ENCODE measurements at places on chromosomes 2 and 18.

DNA sequence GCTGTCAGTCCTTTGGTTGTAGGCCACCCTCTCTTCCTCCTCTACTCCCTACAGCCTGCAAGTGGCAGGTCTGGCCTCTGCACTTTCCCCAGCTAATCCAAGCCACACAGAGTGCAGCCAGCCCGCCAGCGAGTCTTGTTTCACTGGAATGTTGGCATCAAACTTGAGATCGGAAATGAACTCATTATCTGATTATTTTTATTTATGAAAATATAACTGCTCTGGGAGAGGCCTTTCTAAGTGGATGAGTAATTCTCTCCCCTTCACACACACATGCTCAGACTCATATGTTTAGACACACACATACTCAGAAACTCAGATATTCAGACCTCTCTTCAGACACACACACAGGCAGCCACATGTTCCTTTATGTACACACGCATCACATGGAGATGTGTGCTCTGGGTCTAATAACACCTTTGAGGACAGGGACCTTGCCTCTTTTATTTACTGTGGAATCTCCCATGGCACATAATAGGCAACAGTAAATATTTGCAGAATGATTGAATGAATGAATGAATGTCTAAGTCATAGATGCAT, 151.3 kb downstream of the ZFP36L2 start:
- DNase-seq = no peak
- peaks cover 11% of the 10 kb centered on the region for H3K4me1 ChIP-seq
- H3K27ac ChIP-seq = no peak overlapping the region
- H3K27me3 ChIP-seq = peaks cover 10% of the 10 kb centered on the region

DNA sequence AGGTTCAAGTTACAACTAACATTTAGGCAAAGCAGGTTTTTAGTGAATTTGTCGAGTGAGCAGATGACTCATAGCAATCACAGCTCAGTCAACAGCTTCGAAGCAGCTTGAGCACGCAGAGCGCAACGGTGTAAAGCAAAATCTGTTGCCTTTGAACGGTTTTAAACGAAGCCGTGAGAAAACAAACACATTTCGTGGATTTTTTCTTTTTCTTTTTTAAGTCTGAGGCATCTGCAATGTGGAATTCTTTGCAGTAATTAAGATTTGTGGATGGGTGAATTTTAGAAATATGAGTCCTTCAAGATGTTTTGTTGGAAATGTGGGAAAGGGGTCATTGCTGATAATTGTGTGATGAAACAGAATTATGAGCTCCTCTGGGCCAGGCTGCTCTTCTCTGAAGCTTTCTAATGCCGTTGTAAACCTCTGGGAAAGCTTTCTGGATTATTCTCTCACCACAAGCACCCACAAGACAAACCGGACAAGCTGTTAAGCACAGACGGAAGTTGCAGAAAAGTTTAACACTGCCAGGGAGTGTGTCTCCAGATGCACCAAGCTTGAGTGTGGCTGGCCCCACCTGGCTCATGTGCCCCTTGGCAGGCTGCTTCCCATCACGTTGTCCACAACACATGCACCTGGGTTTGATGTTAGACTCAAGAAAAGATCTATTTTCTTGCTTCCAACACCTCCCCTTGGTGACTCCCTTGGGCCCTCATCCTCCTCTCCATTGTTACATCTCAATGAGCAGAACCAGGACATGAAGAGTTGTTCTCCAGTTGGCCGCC, 224.7 kb downstream of the ACKR3 start:
- H3K4me1 ChIP-seq = peaks cover 5% of the 10 kb centered on the region
- DNase-seq = no peak
- no peaks in the 10 kb centered on the region for H3K36me3 ChIP-seq
- H3K27ac ChIP-seq = no peak overlapping the region

GRCh38 chr2:171260471-171261424, 100.1 kb upstream of the TLK1 start:
- H3K36me3 ChIP-seq = no peaks in the 10 kb centered on the region
- no peak for DNase-seq
- H3K27ac ChIP-seq = peak overlapping the region; percentile 47
- no peak overlapping the region for H3K4me3 ChIP-seq
- no peaks in the 10 kb centered on the region for H3K27me3 ChIP-seq

- no peak for DNase-seq
- no peak overlapping the region for H3K4me3 ChIP-seq
- no peaks in the 10 kb centered on the region for H3K27me3 ChIP-seq
- peaks cover 5% of the 10 kb centered on the region for H3K36me3 ChIP-seq
These were observed 141.0 kb downstream of the THADA start for GRCh38 chr2:43454791-43455190.

DNA sequence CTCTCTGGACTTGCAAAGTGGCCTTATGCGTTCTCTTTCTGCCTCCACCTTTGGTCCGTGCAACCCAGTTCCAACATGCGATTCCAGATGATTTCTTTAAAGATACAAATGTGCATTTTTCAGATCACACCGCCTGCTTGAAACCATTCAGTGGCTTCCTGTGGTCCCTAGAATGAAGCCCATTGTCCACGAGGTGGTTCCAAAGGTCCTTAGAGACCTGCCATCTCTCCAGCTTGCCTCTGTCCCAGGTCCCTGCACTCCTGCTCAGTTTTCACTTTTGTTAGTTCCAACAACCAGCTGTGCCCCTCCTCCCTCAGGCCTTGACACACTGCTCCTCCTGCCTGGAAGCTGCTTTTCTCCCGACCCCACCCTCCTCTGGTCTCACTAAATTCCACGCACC, 3.6 kb upstream of the INO80C start:
- no peak overlapping the region for H3K4me3 ChIP-seq
- no peak for DNase-seq
- no peak overlapping the region for H3K27ac ChIP-seq
- peaks cover 18% of the 10 kb centered on the region for H3K27me3 ChIP-seq
- H3K4me1 ChIP-seq = peaks cover 4% of the 10 kb centered on the region

DNA sequence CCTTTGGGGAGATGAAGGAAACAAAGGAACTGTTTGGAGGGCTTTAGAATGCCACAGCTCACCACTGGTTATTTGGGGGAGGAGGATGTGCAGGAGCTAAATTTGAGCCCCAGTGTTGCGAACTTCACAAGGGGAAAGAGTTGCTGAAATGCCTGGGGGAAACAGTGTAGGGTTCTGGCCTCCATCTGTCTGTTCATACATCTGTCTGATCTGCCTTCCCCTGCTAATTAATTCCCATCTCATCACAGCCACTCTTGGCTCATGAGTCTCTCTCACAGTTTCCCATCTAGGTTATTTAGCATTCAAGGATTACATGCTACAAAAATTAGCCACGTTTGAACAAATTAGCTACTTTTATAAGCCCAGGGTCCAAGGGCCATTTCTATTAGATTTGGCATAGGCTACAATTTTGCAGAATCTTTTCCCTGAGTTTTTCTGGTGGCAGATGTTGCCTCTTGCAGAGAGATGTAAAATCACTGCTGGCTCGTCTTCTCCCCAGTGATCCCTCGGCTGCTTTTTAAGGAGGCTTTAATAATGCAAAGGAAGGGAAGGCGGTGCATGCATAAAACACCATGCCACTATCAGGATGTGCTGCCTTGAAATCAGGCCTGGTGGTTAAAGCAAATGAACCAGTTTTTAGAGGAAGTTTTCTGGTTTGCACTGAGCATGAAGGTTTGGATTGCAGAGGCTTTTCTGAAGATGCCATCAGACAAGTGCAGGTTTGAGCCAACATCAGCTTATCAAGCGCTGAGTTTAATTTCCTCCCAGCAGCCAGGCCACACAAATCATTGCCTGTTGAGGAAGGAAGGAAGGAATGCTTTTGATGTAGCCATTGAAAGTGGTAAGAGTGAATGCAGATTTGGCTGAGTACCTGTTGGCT, 35.0 kb downstream of the ADD2 start:
- DNase-seq = no peak
- H3K36me3 ChIP-seq = no peaks in the 10 kb centered on the region
- no peak overlapping the region for H3K27ac ChIP-seq
- H3K4me3 ChIP-seq = no peak overlapping the region

- H3K4me1 ChIP-seq = peaks cover 40% of the 10 kb centered on the region
- H3K4me3 ChIP-seq = no peak overlapping the region
- no peak for DNase-seq
- H3K27ac ChIP-seq = no peak overlapping the region
These were observed 82.1 kb downstream of the CDC42EP3 start for GRCh38 chr2:37589298-37589697.

GRCh38 chr2:126714191-126714965, 58.4 kb downstream of the GYPC start:
- peaks cover 11% of the 10 kb centered on the region for H3K27me3 ChIP-seq
- H3K27ac ChIP-seq = no peak overlapping the region
- DNase-seq = no peak
- no peaks in the 10 kb centered on the region for H3K4me1 ChIP-seq
- H3K36me3 ChIP-seq = no peaks in the 10 kb centered on the region
- no peak overlapping the region for H3K4me3 ChIP-seq

- no peaks in the 10 kb centered on the region for H3K4me1 ChIP-seq
- peaks cover 41% of the 10 kb centered on the region for H3K27me3 ChIP-seq
- DNase-seq = no peak
- H3K27ac ChIP-seq = no peak overlapping the region
- H3K4me3 ChIP-seq = no peak overlapping the region
These were observed 157.7 kb downstream of the TWIST2 start for GRCh38 chr2:239005586-239005985.

DNA sequence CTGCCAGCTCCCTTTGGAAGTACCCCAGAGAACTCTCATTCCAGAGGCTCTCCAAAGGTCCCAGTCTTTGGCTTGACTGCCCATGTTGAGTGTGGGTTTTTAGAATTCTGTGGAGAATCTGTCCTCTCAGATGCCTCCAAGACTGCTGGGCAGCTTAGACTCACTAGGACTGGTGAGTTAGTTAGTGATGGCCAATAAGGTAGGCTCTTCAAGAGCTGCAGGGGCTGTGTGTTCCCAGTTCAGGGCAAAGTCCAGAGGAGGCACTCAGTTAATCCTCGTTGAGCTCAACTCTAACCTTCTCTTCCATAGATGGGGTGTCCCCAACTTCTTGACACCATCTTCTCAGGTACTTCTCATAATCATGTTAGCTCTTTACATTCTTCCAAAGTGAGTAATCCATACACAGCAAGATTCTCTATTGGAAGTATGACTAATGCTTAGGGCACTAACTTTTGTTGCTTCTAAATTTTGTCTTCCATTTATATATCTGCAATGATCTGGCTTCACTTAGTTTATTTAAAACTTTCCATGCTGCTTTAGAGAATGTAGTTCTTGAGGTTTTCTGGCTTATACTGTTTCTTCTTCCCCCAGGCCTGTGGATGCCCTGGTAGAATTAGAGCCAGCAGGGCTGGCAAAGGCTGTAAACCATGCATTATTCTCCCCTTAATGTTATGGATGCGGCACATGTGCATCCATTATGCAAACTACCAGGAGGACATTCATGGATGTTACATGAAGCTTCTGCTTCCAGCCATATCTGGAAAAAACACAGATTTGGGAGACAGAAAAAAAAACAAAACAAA, 88.9 kb downstream of the POLE4 start:
- H3K36me3 ChIP-seq = no peaks in the 10 kb centered on the region
- DNase-seq = no peak
- H3K4me1 ChIP-seq = no peaks in the 10 kb centered on the region
- no peak overlapping the region for H3K4me3 ChIP-seq
- H3K27ac ChIP-seq = no peak overlapping the region

DNA sequence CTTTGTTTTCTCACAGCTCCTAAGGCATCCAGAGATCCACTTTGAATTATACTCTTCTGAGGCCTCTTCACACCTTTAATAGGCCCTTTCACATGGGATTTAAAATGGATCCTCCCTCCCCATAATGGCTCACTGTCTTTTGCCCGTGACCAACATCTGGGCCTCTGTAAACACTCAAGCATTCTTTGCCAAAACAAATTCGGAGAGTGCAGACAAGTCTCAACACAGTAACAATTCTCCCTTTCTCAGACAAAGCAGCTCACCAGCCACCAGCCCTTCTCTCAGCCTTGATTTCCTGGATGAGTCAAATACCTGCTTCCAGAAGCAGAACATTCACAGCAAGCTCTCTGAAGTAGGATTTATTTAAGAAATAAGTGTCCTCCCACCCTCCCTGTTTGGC, 14.0 kb upstream of the IMP4 start:
- no peak overlapping the region for H3K4me3 ChIP-seq
- DNase-seq = no peak
- H3K36me3 ChIP-seq = no peaks in the 10 kb centered on the region
- H3K4me1 ChIP-seq = peaks cover 3% of the 10 kb centered on the region

- no peak overlapping the region for H3K27ac ChIP-seq
- no peaks in the 10 kb centered on the region for H3K36me3 ChIP-seq
- H3K27me3 ChIP-seq = peaks cover 3% of the 10 kb centered on the region
- H3K4me3 ChIP-seq = no peak overlapping the region
- peaks cover 16% of the 10 kb centered on the region for H3K4me1 ChIP-seq
These were observed 57.2 kb downstream of the REEP1 start for GRCh38 chr2:86280191-86280667.

DNA sequence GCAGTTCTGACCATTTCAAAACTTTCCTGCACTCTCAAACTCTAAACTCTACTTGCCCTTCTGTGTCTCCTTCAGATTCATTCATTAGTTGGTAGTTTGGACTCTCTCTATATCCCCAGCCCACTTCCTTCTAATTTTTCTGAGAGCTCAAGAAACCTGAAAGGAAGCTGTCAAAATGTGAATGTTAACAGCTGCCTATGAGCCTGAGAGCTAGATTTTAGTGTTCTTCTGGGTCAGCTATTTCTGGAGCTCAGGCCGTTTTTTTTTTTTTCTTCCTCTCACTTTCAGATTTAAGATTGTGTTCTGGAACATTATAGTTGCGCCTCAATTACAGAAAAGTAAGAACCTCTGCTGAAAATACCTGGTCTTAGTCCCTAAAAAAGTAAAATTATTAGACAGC, 73.1 kb downstream of the RTN4 start:
- peaks cover 21% of the 10 kb centered on the region for H3K4me1 ChIP-seq
- no peaks in the 10 kb centered on the region for H3K27me3 ChIP-seq
- peaks cover 19% of the 10 kb centered on the region for H3K36me3 ChIP-seq

DNA sequence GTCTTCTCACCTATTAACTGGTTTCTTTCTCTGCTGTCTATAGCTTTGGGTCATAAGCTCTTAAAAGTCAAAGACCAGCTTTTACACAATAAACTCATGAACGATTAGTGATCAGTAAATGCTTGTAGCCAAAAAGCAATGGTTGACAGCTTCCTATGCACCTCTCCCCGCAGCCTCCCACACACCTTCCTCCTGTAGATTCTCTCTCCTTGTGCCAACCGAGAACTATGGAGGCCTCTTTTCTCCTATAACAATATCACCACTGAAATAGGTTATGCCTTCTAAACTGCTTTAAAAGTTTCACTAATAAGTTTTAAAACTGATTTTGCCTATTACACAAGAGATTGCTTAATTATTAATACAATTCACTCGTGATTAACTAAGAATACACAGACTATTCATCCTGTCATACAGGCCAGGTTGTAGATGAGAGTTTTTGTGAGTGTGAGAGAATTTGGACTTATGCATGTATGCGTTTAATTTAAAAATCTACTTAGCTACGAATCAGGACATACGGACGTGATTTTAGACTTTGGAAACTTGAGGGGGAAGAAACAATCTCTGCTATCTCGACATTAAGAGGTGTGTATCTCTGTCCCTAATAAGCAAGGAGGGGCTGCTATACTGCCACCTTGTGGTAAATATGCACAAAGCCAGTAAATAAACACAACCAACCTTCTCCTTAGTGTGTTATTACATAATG, 229.1 kb upstream of the RBBP8 start:
- H3K36me3 ChIP-seq = no peaks in the 10 kb centered on the region
- H3K4me3 ChIP-seq = no peak overlapping the region
- no peak overlapping the region for H3K27ac ChIP-seq
- no peak for DNase-seq
- H3K27me3 ChIP-seq = no peaks in the 10 kb centered on the region
- H3K4me1 ChIP-seq = no peaks in the 10 kb centered on the region

GRCh38 chr2:188610827-188611226, 319.2 kb downstream of the GULP1 start:
- H3K4me1 ChIP-seq = no peaks in the 10 kb centered on the region
- no peak overlapping the region for H3K27ac ChIP-seq
- H3K27me3 ChIP-seq = no peaks in the 10 kb centered on the region
- H3K4me3 ChIP-seq = no peak overlapping the region
- H3K36me3 ChIP-seq = no peaks in the 10 kb centered on the region
